Aortic smooth muscle cell (primary cell): ENCODE measurements at places on chromosomes 2 and 18. TPM values are rescaled to one million over a fixed set of nuclear protein-coding genes. Genes with fewer than 3 reads are reported as not detected.

The GAL3ST2 gene
- total RNA-seq: not detected in 2 replicates

The SNTG2 gene
- not detected in 2 replicates for total RNA-seq

The COPS9 gene
- 79.5 and 130 TPM in 2 replicates for total RNA-seq

The LRRTM4 gene
- not detected in 2 replicates for total RNA-seq

The ILKAP gene
- 20.3 and 24.1 TPM in 2 replicates for total RNA-seq

The ACMSD gene
- not detected in 2 replicates for total RNA-seq

The ACTG2 gene
- total RNA-seq: 0.56 TPM in 1 of 2 replicates, not detected in the other

The FAM237A gene
- total RNA-seq: not detected in 2 replicates

The SOCS6 gene
- total RNA-seq: 31.5 and 40.7 TPM in 2 replicates

The SRBD1 gene
- 17.4 and 19.4 TPM in 2 replicates for total RNA-seq

The HOXD12 gene
- not detected in 2 replicates for total RNA-seq

The MLPH gene
- total RNA-seq: 0.25 and 2.4 TPM in 2 replicates

The PLGLB1 gene
- total RNA-seq: 0.26 TPM in 1 of 2 replicates, not detected in the other

The TLX2 gene
- 0.06 TPM in 1 of 2 replicates, not detected in the other for total RNA-seq

The MARCHF4 gene
- 2.1 and 4.5 TPM in 2 replicates for total RNA-seq

The KLHL41 gene
- 0.87 and 1.1 TPM in 2 replicates for total RNA-seq

The IGFBP2 gene
- 807 and 1,153 TPM in 2 replicates for total RNA-seq

The DSC3 gene
- total RNA-seq: under 0.01 and 0.12 TPM in 2 replicates

The NAT8 gene
- total RNA-seq: not detected in 2 replicates

The CYP20A1 gene
- 32.3 and 35.0 TPM in 2 replicates for total RNA-seq

The USP40 gene
- total RNA-seq: 32.0 and 32.7 TPM in 2 replicates

The SCN1A gene
- 0.13 and 0.25 TPM in 2 replicates for total RNA-seq

The CEBPZOS gene
- 12.9 and 15.1 TPM in 2 replicates for total RNA-seq

The MBOAT2 gene
- total RNA-seq: 14.3 and 15.9 TPM in 2 replicates

The LINC00305 gene
- not detected in 2 replicates for total RNA-seq

The VAMP8 gene
- total RNA-seq: 0.87 and 1.7 TPM in 2 replicates

The TEKT4 gene
- not detected in 2 replicates for total RNA-seq

The AKAIN1 gene
- not detected in 2 replicates for total RNA-seq

The RAPGEF4 gene
- 0.66 and 2.2 TPM in 2 replicates for total RNA-seq

The CCDC150 gene
- 5.8 and 6.7 TPM in 2 replicates for total RNA-seq

The HPCAL1 gene
- 46.4 and 59.3 TPM in 2 replicates for total RNA-seq

The C2orf74 gene
- 22.6 and 29.7 TPM in 2 replicates for total RNA-seq

The DOK6 gene
- total RNA-seq: 2.1 and 3.0 TPM in 2 replicates

The SCN7A gene
- not detected in 2 replicates for total RNA-seq

The NOSTRIN gene
- under 0.01 TPM in 1 of 2 replicates, not detected in the other for total RNA-seq

The LCT gene
- total RNA-seq: not detected in 2 replicates

The SLC4A5 gene
- total RNA-seq: under 0.01 and 0.31 TPM in 2 replicates

The SERPINB11 gene
- total RNA-seq: not detected in 2 replicates

The KATNAL2 gene
- total RNA-seq: 3.4 and 4.1 TPM in 2 replicates

The SFTPB gene
- not detected in 2 replicates for total RNA-seq

The ALK gene
- 0.13 TPM in 1 of 2 replicates, not detected in the other for total RNA-seq

The RAB17 gene
- total RNA-seq: 0.26 and 0.31 TPM in 2 replicates

The GPR17 gene
- total RNA-seq: not detected in 2 replicates

The EVX2 gene
- total RNA-seq: not detected in 2 replicates
